ENCODE measurements at places on chromosomes 16 and 17. TPM values are rescaled to one million over a fixed set of nuclear protein-coding genes. Genes with fewer than 3 reads are reported as not detected.

CCL17 gene
- 1.1 TPM for total RNA-seq

DOC2B gene
- total RNA-seq, result 63.1 TPM

ACSF2 gene
- total RNA-seq, result 73.9 TPM

C17orf78 gene
- not detected for total RNA-seq

PYDC1 gene
- not detected for total RNA-seq

SHISA6 gene
- total RNA-seq, result 1.2 TPM

DNAH2 gene
- total RNA-seq, result 0.47 TPM

HOXB4 gene
- 14.2 TPM for total RNA-seq

ZNF287 gene
- total RNA-seq, result 10.2 TPM

SEPTIN12 gene
- total RNA-seq, result not detected

PPP1R27 gene
- 5.7 TPM for total RNA-seq

PPY gene
- total RNA-seq, result not detected

SLC13A2 gene
- 1.9 TPM for total RNA-seq

TEX19 gene
- not detected for total RNA-seq

SHCBP1 gene
- 6.0 TPM for total RNA-seq

DNAI2 gene
- total RNA-seq, result not detected

GSDMA gene
- total RNA-seq, result not detected

KRT15 gene
- total RNA-seq, result 1.1 TPM

ARHGDIA gene
- total RNA-seq, result 113 TPM

ZSCAN10 gene
- 0.12 TPM for total RNA-seq

KCNH6 gene
- 2.1 TPM for total RNA-seq

COASY gene
- total RNA-seq, result 31.4 TPM

OR2C1 gene
- total RNA-seq, result 1.3 TPM

All from metanephros (tissue), 2 donors.